ENCODE measurements at places on chromosomes 5 and 9. TPM values are rescaled to one million over a fixed set of nuclear protein-coding genes. Genes with fewer than 3 reads are reported as not detected.

DNA sequence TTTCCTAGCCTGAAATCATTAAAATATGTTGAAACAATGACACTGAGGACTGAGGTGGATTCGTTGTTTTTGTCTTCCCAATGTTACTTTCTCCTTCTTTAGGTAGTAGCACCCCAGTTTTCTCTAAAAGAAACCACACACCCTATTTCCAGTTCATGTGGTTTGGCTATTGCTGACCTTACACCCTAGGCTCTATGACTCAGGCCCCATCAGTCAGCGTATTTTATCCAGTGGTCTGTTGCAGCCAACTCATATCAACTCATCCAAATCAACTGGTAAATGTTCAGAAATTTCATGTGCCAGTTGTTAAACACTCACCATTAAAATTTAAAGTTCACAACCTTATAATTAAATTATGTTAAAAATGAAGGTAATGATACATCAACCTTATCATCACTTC, 44.6 kb upstream of the NFIB start:
- DNase-seq, result no peak

DNA sequence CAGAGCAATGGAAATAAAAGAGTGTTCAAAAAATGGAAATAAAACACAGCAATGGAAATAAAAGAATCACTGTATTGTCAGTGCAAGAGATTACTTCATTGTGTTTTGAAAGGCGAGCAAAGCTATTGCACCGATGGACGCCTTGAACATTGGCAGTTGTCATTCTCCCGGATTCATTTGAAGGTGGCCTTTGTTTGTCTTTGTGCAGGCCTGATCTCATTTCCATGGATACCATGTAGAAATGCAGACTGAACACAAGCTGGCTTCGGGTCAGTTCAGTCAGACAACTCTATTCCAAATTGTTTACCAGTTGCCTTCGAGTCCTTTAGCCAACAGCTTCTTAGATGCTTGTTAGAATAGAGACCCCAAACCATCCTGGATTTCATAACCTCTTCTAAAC, 8.3 kb downstream of the ITGA2 start:
- DNase-seq, result no peak

DNA sequence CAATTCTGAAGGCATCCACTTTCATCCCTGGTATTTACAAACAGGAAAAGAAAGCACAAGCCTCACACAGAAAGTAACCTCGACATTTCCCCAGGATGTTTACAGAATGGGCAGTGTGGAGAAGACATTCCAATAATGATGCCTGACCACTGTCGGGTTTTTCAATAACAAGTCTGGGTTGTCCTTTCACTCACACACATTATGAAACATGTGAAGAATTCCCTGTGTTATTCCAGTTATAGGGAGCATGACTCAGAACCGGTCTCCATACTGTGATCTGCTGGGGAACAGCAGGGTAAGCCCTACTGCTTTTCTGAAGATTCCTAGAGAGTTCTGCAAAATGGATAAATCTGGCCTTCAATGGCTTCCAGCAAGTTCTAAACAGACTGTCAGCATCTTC, 155.3 kb downstream of the ADAMTS12 start:
- no peak for DNase-seq

DNA sequence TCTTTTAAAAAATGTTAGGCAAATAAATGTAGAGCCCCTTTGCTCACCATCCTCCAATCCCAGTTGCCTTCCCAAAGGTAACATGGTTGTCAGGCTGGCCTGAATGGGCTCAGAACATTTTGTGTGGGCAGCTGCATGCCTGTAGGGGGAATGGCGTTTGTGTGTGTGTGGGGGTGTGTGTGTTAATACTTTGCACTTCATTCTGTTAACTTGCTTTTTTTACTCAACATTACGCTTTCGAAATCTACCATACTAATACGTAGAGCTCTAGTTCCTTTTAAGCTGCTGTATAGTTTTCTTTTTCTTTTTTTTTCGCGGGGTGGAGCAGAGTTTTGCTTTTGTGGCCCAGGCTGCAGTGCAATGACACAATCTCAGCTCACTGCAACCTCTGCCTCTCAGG, 14.0 kb downstream of the MYOZ3 start:
- DNase-seq, result no peak

GRCh38 chr9:37262410-37262809, 142.0 kb downstream of the ZCCHC7 start:
- no peak for DNase-seq

GRCh38 chr9:81374459-81375186, 314.7 kb downstream of the TLE1 start:
- no peak for DNase-seq

GRCh38 chr5:572398-573019, 39.6 kb upstream of the CEP72 start:
- DNase-seq, result no peak

DNA sequence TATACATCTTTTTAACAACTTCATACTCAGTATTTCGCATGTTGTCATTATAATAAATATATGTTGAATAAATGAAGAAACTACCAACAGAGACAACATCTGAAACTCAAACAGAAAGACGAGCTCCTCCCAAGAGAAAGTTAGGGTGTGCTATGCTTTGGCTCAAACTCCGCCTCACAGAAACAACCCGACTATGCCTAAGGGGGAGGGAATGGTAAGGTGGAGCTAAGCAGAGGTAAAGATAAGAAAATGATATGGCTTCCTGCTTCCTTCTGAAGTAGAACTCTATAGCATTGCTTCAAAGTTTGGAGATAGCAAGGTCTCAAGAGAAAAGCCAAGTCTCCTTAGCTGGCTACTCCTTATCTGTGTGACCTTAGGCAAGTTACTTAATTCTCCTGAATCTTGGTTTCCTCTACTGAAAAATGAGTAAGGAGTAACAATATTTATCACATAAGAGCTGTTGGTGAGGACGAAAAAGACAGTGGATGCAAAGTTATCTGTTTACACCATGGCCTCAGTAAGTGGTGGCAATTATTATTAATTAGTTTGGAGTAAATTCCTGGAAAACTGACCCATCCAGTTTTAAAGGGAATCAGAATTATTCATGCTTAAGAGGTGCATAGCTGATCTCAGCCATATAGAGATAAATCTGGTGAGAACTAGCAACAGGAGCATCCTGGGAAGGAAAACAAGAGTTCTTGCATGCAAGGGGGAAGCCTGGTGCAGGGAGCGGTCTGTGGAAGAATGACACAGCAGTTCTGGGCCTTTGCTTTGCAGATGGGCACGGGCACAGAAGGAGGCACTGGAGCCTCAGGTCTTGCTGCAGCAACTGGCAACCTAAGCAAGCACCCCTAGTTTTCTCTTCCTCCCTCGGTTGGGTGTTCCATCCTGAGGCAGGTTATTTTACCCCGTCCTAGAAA, 73.3 kb downstream of the GLIS3 start:
- no peak for DNase-seq

DNA sequence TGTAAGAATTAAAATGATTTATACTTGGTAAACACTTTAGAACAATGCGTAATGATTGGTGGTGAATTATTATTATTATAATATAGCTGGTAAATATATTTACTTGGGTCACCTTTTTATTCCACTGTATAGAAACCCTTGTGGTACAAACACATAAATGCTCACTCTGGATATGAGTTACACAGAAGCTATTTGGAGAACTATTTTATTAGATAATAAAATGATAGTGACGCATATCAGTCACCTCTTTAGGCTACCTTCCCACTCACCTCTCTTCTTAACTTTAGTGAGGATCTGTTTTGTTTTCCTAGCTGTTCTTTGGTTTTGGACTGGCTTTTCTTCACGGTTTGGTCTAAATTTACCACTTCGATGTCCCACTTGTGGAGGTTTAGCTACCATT, 537.8 kb upstream of the DAP start:
- no peak for DNase-seq

- peak; percentile 79 for DNase-seq
These were observed 75.9 kb downstream of the SPRY4 start for GRCh38 chr5:142248853-142249462.

- no peak for DNase-seq
These were observed 573.2 kb downstream of the CCDC171 start for GRCh38 chr9:16126042-16126441.

- no peak for DNase-seq
These were observed 64.8 kb upstream of the SPTLC1 start for GRCh38 chr9:92180002-92180400.

- no peak for DNase-seq
These were observed 72.9 kb upstream of the SHB start for GRCh38 chr9:38141746-38142591.

DNA sequence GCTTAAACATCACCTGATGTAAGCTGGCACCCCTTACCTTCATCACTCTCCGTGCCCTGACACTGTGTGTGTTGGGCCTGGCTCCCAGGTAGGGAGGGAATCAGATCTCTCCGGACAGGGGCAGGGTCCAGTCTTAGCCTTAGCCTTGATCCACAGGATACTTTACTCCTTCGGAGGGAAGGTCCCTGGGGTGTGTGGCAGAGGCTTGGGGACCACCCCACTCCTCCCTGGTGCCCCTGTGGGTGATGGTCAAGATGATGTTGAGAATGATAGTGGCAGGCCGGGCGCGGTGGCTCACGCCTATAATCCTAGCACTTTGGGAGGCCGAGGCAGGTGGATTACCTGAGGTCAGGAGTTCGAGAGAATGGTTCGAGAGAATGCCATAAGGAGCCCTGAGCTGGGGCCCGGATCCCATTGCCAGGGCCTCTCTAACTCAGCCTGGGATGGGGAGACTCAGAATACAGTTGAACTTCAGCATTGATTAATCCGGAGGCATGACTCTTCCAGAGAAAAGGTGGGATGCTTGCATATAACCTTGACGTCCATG, 269.5 kb downstream of the HSPA4 start:
- DNase-seq, result no peak

DNA sequence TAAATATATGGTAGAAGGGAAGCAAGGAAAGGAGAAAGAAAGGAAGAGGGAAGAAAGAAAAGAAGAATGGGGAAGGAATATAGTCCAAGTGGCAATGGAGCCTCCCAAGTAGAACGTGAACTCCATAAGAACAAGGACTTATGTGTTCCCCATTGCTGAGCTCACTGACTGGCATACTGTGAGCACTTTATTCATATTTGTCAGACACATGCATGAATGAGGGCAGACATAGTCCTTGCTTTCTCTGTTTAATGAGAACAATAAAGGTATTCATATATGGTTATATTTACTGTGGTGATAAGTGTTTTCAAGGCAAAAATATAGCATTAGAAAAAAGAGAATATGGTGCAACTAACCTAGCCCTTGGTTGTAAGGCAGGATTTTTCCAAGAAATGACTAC, 23.6 kb upstream of the HMHB1 start:
- DNase-seq, result no peak

DNA sequence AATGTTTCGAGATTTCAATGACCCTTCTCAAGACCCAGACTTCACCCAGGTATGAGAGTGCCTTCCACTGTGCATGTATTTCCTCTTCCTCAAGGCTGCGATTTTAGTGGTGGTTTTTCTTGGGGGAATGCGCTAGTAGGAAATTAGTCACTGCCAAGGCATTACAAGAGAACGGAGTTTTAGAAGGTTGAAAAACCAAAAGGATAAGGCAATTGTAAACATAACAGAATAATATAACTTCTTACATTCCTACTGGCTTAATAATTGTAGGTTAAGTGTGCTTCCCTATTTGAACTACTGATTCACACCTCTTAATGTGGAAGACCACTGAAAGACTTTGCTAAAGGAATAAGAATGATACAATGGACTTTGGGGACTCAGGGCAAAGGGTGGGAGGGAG, 38.9 kb downstream of the ACO1 start:
- no peak for DNase-seq

GRCh38 chr9:131013771-131014676, 5.0 kb downstream of the LAMC3 start:
- DNase-seq, result peak; percentile 39

DNA sequence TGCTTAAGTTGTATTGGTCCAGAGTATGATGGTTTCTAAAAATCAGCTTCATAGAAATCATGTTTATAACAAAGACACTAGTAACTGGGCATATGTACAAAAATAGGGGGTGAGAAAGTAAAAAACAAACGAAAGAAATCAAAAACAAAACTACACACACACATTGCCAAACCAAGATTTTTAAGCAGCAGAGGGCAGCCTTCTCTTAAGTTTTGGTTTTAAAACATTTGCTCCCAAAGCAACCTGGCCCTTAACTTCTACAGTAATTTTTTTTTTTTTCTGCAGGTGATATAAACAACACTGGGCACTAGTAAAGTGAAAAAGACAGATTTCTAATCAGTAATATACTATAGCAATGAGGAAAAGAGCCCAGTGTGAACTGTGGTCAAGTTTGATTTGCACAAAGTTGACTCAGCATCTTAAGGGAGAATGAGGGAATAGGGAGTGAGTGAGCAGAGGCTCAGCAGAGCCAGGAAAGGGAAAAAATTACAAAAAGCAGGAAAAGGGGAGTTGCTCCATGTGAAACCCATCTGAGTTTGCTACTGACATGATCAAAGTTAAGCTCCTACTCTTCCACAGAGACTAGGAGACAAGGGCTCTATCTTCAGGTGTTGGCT, 13.4 kb upstream of the GAPT start:
- DNase-seq, result no peak

OSTF1 gene
- total RNA-seq, result 20.6 TPM

NSA2 gene
- 35.1 TPM for total RNA-seq

SPINK1 gene
- total RNA-seq, result not detected

IFNA13 gene
- not detected for total RNA-seq

PCDHA4 gene
- not detected for total RNA-seq

SLC34A3 gene
- total RNA-seq, result not detected

SLC36A2 gene
- 1.2 TPM for total RNA-seq

C5orf52 gene
- total RNA-seq, result not detected

RNF183 gene
- total RNA-seq, result not detected

Data from Right ventricle myocardium superior (tissue), 1 donor.